Right renal cortex interstitium (tissue), 3 donors: ENCODE measurements at places on chromosomes 7 and 10. TPM values are rescaled to one million over a fixed set of nuclear protein-coding genes. Genes with fewer than 3 reads are reported as not detected.

GRCh38 chr7:34059136-34059828 is 153.9 kb downstream of the BMPER start:
- no peak for DNase-seq

DNA sequence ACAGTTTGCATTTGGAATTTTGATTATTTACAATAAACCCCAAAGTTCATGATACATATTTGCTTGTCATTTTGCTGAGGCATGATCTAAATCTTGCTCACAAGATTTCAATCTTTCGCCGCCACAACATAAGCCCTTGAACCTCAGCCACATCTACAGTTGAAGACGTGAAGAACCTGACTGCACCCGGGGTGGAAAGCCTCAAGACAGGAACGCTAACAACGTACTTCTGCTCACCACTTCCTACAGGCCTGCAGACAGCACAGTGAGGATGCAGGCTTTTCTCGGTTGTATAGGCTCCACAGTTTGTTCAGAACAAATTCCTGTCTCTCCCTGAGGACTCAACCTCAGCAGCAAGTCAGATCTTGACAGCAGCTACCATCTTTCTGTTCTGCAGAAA is 393.8 kb upstream of the PRKCQ start:
- DNase-seq: no peak

The ZNF503 gene
- 55.4 TPM for polyA plus RNA-seq

The GPRIN2 gene
- 3.3 TPM for polyA plus RNA-seq

The SRGN gene
- polyA plus RNA-seq: 16.3 TPM

The TRIP6 gene
- 64.5 TPM for polyA plus RNA-seq
